ENCODE measurements at places on chromosomes 2 and 18.

DNA sequence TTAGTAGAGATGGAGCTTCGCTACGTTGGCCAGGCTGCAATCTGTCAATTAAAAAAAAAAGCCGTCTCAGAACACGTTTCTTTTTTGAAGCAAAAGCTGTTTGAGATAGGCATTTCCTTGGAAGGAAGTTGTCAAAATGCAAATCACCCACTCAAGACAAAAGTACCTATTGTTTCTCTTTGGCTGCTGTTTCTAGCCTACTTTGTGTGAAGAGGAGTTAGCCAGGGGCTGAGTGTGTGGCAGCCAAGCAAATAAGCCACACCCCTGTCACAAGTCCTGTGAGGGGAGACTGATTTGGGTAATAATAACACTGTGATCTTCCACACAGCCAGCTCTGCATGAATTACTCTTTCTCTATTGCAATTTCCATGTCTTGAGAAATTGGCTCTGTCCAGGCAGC lies 47.4 kb upstream of the CDCA7 start:
- DNase-seq, result no peak

GRCh38 chr2:207332480-207333212 lies 166.9 kb upstream of the KLF7 start:
- peak; percentile 82 for DNase-seq

DNA sequence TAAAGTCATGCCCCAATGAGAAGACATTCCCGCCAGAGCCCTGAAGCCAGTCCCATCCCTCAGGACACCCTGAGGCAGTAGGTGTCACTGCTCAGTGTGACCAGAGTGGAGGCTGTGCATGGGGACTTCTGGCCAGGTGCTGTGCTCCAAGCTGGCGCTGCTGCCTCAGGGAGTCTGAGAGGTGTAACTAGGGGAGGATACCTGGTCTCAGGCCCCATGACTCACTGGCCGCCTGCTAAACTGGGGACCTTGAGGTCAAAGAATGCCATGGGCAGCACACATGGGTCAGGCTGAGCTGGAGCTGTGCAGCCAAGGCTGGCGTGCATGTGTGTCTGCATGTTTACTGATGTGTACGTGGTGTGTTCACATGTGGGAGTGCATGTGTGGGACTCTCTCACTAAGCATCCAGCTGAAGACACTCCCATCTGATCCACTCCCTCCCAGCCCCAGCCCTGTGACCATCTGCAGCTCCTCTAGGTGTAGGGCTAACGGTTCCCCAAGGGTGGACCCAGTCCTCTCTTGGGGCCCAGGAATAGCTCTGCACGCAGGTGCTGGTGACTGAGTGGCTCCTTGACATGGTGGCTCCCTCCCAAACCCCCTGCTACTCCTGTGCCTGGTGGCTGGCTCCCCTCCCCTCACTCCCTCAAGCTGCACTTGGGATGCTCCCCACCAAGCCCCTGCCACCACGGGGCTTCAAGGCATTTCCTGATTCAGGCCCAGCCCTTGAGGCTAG lies 16.5 kb downstream of the HS6ST1 start:
- no peak for DNase-seq

DNA sequence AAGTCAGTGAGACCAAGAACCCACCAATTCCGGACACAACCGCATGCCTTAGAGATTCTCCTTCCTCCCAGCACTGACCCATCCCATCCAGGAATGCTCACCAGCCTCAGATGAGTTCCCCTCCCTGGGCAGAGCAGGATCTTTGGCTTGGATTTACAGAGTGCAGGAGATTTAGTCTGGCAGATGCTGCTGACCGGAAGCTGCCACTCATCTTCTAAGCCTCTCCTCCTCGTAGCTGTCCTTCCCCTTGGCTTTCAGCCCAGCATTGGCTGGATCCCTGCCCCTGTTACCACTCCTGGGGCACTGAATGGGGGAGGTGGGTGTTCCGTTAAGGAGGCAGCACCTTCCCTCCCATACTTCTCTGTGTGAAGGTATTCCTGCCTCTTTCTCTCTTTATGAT lies 53.2 kb downstream of the VWA3B start:
- DNase-seq, result no peak

DNA sequence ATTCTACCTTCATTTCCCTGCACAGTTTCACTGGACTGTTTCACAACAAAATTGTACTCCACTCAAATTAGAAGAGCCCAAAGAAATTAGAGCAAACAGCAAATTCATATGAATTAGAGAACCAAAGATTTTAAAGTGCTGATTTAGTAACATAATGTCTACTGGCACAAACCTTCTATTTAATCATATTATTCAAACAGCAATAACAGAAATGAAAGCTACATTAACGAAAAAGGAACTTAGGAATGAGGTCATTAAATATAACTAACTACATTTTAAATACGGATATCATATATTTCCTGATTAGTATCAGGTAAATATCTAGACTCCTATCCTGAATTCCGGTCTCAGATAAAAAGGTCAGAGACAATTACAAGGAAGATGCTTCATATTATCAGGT lies 5.1 kb downstream of the C18orf32 start:
- no peak for DNase-seq
